ENCODE measurements at places on chromosomes 7 and 10.

- DNase-seq: no peak
These were observed 4.6 kb downstream of the USP54 start for GRCh38 chr10:73586583-73586984.

DNA sequence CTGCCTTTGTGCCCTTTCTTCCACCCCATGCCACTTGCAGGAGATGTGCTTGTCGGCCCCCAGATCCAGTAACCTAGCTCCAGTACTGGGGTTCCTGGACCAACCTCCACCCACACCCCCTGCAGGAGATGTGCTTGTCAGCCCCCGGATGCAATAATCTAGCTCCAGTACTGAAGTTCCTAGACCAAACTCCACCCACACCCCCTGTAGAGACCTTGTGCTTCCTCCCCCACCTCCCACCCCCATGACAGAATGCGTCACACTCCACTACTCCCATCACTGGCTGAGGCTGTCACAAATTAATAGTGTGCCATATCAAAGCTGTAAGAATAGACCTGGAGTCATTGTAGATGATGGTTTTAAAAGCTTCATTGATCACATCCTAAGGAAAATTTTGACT is 185.0 kb downstream of the BICC1 start:
- no peak for DNase-seq

DNA sequence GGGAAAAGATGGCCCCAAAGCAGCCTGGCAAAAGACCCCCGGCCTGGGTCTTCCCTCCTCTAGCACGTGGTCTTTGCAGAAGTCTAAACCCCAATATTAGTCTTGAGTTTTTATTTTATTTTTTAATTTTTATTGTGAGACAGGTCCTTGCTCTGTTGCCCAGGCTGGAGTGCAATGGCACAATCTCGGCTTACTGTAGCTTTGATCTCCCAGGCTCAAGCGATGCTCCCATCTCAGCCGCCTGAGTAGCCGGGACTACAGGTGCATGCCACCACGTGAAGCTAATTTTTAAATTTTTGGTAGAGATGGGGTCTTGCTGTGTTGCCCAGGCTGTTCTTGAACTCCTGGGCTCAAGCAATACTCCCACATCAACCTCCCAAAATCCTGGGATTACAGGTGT is 40.3 kb upstream of the MXI1 start:
- DNase-seq: no peak

GRCh38 chr7:46633630-46634240 is 712.7 kb upstream of the IGFBP3 start:
- DNase-seq: no peak

- no peak for DNase-seq
These were observed 48.5 kb upstream of the SLF2 start for GRCh38 chr10:100864036-100864885.

DNA sequence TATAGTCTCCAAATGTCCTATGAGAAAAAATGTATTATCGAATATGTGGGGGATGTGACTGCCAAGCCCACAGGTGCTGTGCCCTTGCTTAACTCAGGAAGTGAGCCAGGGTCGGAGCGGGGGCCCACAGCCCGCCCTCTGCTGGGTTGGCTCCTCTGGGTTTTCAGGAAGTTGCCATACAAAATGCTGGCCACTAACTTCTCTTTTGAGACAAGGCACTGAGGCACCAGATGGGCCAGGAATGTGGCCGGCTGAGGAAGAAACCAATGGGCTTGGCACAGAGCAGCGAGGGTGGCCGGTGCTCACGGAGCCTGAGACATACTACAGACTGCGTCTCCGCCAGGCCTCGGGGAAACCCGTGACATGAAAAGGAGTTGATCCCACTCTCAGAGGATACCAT is 58.9 kb downstream of the FAM53B start:
- DNase-seq: no peak

GRCh38 chr7:19116121-19117090 is 1.0 kb downstream of the TWIST1 start:
- DNase-seq: no peak

DNA sequence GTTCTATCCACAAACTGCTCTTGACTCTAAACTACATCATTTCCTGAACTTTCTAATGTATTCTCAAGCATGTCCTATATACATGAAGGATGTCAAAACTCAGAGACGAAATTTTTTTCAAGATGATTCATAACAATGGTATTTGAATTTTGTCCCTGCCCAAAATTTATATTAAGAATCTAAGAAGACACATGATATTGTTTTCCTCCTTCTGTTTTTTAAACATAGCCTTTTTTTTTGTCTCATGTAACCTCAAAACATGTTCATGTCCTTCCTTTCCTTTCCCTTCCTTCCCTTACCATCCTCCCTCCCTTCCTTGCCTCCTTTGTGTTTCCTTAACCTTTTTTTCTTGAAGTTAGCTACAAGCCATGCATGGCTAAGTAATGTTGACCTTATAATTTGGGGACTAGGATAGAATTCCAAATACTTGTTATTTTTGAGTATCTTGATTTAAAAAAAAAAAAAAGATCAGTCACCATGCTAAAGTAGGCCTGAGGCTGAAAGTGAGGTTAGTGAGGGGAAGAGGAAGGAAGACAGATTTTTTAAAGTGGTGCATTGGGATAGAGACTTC is 163.0 kb downstream of the SUGCT start:
- no peak for DNase-seq

- no peak for DNase-seq
These were observed 77.8 kb upstream of the PDK4 start for GRCh38 chr7:95674101-95674500.

GRCh38 chr10:33152750-33153149 is 181.7 kb downstream of the NRP1 start:
- no peak for DNase-seq

DNA sequence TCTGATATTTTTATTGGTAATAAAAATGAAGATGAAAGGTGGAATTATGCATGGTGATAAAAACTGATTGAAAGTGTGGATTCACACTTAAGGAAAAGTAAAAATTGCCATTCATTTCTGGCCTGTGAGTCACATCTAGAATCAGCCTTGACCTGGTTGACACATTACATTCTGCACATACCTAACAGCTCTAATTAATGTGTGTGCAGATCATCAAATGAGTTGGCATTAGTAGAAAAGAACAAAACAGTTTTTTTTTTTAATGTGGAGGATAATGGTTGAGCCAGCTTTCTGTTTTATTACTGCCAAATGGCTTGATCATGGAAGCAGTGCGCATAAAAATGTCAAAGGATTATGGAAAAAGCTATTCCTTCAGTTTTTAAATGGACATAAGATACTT is 142.6 kb upstream of the TMEM196 start:
- no peak for DNase-seq

Measured in DMS153 (cell line).